Right atrium auricular region (tissue), 2 donors: ENCODE measurements at places on chromosomes 1 and 21. TPM values are rescaled to one million over a fixed set of nuclear protein-coding genes. Genes with fewer than 3 reads are reported as not detected.
A peak's percentile ranks its signal among the peaks of the same experiment; 100 is the strongest.

DNA sequence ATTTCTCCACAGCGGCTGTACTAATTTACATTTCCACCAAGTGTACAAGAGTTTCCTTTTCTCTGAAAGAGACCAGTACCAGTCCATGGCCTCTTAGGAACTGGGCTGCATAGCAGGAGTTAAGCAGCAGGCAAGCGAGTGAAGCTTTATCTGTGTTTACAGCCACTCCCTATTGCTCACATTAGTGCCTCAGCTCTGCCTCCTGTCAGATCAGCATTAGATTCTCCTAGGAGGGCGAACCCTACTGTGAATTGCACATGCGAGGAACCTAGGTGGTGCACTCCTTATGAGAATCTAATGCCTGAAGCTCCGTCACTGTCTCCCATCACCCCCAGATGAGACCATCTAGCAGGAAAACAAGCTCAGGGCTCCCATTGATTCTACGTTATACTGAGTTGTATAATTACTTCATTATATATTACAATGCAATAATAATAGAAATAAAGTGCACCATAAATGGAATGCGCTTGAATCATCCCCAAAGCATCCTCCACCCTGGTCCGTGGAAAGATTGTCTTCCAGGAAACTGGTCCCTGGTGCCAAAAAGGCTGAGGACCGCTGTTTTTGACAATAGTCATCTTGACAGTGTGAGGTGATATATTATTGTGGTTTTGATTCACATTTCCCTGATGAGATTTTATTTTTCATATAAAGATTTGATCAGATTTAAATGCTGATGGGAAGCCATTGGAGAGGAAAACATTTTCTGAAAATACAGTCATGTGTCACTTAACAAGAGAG is 45.5 kb upstream of the MRPS6 start:
- no peaks in the 10 kb centered on the region for H3K36me3 ChIP-seq
- no peaks in the 10 kb centered on the region for H3K27me3 ChIP-seq
- DNase-seq: no peak
- H3K4me1 ChIP-seq: peaks cover 11% of the 10 kb centered on the region
- H3K27ac ChIP-seq: no peak overlapping the region
- H3K4me3 ChIP-seq: no peak overlapping the region

GRCh38 chr1:172497230-172497629 is 35.7 kb upstream of the SUCO start:
- DNase-seq: no peak
- H3K4me3 ChIP-seq: no peak overlapping the region
- H3K27ac ChIP-seq: no peak overlapping the region
- H3K4me1 ChIP-seq: peaks cover 5% of the 10 kb centered on the region
- H3K36me3 ChIP-seq: no peaks in the 10 kb centered on the region

GRCh38 chr1:164577291-164577690 is 18.3 kb downstream of the PBX1 start:
- no peaks in the 10 kb centered on the region for H3K36me3 ChIP-seq
- no peak overlapping the region for H3K4me3 ChIP-seq
- H3K4me1 ChIP-seq: no peaks in the 10 kb centered on the region
- H3K27me3 ChIP-seq: no peaks in the 10 kb centered on the region
- DNase-seq: no peak
- peak overlapping the region; percentile 76 for H3K27ac ChIP-seq

- no peaks in the 10 kb centered on the region for H3K4me1 ChIP-seq
- no peak overlapping the region for H3K4me3 ChIP-seq
- no peaks in the 10 kb centered on the region for H3K36me3 ChIP-seq
- no peaks in the 10 kb centered on the region for H3K27me3 ChIP-seq
- no peak for DNase-seq
Measured at GRCh38 chr21:18801468-18801867, 397.9 kb upstream of the TMPRSS15 start.

- peak; percentile 5 for DNase-seq
- H3K27ac ChIP-seq: no peak overlapping the region
- no peak overlapping the region for H3K4me3 ChIP-seq
Measured at GRCh38 chr1:204735042-204735441, 49.5 kb upstream of the LRRN2 start.

GRCh38 chr1:84763912-84764680 is 73.8 kb upstream of the SSX2IP start:
- H3K36me3 ChIP-seq: no peaks in the 10 kb centered on the region
- H3K27me3 ChIP-seq: no peaks in the 10 kb centered on the region
- DNase-seq: no peak
- no peak overlapping the region for H3K27ac ChIP-seq
- peaks cover 7% of the 10 kb centered on the region for H3K4me1 ChIP-seq
- no peak overlapping the region for H3K4me3 ChIP-seq

NEK2 gene
- not detected for total RNA-seq

LCE4A gene
- total RNA-seq: not detected
